Sigmoid colon (tissue), 7 donors: ENCODE measurements at places on chromosomes 5 and 9. TPM values are rescaled to one million over a fixed set of nuclear protein-coding genes. Genes with fewer than 3 reads are reported as not detected.
A peak's percentile ranks its signal among the peaks of the same experiment; 100 is the strongest.

ANKRD18A gene
- 0.23 TPM for polyA plus RNA-seq

DNA sequence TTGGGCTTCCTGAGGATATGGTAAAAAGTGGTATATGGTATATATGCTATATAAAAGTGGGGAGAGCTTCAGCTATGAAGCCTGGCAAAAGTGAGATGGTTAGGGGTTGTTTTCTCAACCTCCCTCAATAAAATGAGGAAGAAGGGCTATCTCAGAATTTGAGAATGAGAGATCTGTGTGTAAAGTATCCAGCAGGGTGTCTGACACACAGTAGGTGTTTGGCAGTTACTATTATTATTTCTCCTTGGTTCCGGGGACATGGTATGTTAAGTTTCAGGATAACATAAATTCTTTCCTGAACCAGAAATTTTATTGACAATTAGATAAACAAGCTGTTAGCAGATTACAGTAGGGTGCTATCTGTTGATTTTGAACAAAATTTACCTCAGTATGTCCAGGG is 94.1 kb downstream of the DENND1A start:
- no peaks in the 10 kb centered on the region for H3K4me1 ChIP-seq
- no peak overlapping the region for H3K27ac ChIP-seq
- H3K27me3 ChIP-seq: no peaks in the 10 kb centered on the region
- no peaks in the 10 kb centered on the region for H3K36me3 ChIP-seq

GRCh38 chr5:137146402-137146890 is 352.7 kb downstream of the SPOCK1 start:
- H3K36me3 ChIP-seq: no peaks in the 10 kb centered on the region
- DNase-seq: peak; percentile 73
- H3K27me3 ChIP-seq: no peaks in the 10 kb centered on the region
- H3K4me3 ChIP-seq: no peak overlapping the region
- no peaks in the 10 kb centered on the region for H3K4me1 ChIP-seq

DNA sequence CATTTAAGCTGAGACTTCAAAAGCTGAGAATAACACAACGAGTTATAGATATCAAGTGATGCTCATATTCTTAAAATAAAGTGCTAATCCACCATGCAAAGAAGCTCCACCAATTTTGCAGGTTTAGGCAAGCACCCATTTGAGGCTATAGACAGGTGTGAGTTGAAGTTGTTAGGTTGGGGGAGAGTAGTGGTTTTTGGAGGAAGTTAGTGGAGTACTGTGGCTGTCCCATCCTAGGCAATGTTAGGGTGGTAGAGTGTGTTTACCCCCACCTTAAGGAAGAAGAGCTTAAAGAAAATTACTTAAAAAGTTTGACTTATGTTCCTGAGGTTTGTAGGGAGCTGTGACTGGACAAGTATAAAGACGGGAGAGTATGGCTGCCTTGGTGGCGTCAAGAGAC is 98.9 kb upstream of the MAN2A1 start:
- no peak overlapping the region for H3K4me3 ChIP-seq
- no peak overlapping the region for H3K27ac ChIP-seq
- DNase-seq: no peak
- no peaks in the 10 kb centered on the region for H3K27me3 ChIP-seq

DNA sequence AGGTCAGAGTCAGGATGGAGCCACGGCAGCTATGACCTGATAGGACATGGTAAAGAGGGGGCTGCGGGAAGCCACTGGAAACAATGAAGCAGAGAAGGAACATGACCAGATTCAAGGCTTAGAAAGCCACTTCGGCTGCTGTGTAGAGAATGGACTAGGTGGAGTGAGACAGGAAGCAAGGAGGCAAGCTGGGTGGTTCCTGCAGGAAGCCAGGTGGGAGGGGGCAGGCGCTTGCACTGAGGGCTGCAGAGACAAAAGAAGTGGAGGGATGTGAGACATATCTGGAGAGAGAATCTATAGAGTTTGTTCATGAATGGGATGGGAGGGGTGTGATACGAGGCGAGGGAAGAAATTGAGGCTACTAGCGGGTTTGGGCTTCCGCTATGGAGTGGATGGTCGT is 19.0 kb upstream of the N4BP3 start:
- DNase-seq: no peak
- no peak overlapping the region for H3K27ac ChIP-seq
- H3K27me3 ChIP-seq: peaks cover 8% of the 10 kb centered on the region
- no peaks in the 10 kb centered on the region for H3K4me1 ChIP-seq
- H3K36me3 ChIP-seq: no peaks in the 10 kb centered on the region

ROR2 gene
- 0.46 TPM for polyA plus RNA-seq
